Liver (tissue), 10 donors: ENCODE measurements at places on chromosomes 13 and 19.

DNA sequence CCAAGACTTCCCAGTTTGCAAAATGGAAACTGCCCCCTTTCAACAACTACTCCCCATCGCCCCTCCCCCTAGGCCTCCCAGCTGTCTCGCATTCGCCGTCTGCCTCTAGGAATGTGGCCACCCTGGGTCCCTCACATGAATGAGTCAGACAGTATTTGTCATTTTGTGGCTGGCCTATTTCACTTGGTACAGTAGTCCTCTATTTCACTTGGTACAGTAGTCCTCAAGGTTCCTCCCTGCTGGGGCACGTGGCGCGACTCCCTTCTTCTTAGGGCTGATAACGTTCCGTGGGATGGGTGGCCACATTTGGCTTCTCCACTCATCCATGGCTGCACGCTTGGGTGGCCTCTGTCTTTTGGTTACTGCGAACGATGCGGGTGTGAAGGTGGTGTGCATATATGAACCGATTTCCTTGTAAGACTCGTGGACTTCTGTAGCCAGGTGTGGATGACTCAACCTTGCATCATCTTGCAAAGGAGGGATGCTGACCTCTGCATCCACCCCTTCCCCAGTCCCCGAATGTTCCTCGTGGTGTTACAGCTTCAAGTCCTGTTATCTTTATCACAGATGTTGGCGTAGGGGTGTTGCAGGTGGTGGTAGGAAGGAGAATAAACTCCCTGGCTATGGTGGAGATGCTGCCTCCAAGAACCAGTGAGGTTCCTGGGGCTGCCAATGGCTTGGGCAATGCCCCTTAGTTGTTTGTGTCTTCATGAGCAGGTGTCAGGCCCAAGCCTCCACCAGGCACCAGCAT is 112.1 kb upstream of the SOX1 start:
- DNase-seq, result no peak

- DNase-seq, result no peak
Measured at GRCh38 chr13:93472296-93472695, 245.7 kb downstream of the GPC6 start.

DNA sequence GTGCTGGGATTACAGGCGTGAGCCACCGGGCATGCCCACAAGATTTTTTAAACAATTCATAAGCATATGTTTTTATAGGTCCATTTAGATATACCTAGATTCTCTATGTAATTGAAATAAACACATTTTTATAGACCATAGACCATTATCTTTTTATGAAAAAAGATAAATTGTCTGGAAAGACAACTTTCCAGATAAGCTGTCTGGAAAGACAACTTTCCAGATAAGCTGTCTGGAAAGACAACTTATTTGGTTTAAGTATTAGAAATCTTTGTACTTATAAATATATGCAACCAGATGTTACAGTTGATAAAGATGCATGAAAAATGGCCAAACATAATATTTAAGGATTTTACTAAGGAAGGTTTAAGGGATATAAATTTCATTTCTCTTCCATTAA is 538.5 kb downstream of the GPC6 start:
- DNase-seq, result no peak

GRCh38 chr13:71514900-71515743 is 351.9 kb downstream of the DACH1 start:
- DNase-seq, result no peak

- peak; percentile 63 for DNase-seq
Measured at GRCh38 chr19:41298348-41298964, 11.5 kb upstream of the CCDC97 start.

GRCh38 chr13:105050686-105051085 is 1484.8 kb downstream of the EFNB2 start:
- DNase-seq, result no peak

DNA sequence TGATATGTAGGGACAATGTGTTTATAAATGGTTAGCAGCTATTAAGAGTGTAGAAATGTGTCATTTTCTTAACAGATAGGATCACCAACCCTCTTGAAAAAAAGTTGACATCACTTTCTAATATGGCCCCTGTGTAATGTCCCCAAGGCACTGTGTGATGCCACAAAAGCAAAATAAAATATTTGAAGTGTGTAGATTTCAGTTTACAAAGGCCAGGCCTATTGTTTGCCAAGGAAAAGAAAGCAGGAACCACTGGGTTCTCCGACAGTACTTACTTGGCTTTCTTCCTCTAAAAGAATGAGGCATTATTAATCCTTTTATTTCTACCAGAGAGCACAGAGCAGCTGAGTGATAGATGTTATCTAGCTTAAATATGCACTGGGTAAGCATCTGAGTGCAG is 10.5 kb upstream of the GJA3 start:
- no peak for DNase-seq

DNA sequence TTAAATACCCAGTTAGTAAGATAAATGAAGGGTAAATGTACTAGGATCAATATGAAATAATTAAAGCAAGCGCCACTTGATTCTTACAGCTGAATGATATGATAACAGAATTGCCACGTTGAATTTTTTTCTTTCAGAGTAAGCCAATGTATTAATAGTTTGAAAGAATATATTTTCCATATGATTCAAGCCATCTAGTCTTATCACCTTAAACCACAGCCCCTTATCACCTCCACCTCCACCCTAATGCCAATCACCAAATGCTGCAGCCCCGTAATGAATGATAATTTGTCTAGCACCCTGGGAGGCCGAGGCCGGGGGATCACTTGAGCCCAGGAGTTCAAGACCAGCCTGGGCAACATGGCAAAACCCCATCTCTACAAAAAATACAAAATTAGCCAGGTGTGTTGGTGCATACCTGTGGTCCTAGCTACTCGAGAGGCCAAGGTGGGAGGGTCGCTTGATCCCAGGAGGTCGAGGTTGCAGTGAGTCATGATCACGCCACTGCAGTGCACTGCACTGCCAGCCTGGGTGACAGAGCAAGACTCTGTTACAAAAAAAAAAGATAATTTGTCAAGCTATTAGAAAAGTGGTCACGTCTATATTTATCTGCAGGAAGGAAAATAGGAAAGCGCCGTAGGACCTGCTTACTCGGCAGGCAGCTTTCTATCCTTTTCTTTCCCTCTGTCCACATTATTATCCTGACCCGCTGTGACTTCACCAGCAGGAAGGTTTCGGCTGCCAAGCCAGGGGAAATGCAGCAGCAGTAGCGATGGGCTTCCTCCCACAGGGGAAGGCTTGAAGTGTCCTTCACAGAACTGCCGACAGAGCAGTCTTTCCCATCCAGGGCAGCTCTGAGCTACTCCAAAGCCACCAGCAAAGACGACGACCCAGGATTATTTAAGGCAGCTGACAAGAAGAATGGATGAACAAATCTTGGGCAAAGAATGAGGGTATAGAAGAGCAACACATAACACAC is 19.7 kb upstream of the CLN5 start:
- no peak for DNase-seq

DNA sequence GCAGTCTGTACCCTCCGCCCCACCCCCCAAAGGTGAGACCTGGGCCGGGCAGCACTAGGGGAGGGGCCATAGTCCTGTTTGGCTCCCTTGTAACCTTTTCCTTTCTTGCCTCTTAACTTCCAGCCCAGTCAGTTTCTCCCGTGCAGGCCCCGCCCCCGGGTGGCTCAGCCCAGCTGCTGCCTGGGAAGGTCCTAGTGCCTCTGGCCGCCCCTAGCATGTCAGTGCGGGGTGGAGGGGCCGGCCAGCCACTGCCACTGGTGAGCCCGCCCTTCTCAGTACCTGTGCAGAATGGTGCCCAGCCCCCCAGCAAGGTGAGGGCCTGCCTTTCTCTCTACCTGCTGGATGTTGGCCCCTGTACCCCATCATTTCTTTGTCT is 10.5 kb upstream of the PRR19 start:
- DNase-seq, result no peak

DNA sequence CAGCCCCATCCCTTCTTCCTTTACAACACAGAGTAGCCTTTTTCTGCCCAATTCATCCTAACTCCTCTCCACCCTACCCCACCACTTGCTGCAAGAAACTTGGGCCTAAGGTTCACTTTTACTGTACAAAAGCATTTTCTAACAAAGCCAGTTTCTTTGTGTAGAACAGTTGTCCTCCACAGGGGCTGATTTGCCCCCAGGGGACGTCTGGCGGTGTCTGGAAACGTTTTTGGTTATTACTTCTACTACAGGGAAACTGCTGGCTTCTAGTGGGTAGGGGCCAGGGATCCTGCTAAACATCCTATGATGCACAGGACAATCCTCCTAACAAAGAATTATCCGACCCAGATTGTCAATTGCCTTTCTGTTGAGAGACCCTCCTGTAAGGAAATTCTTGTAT is 7.3 kb upstream of the LMO7 start:
- no peak for DNase-seq

DNA sequence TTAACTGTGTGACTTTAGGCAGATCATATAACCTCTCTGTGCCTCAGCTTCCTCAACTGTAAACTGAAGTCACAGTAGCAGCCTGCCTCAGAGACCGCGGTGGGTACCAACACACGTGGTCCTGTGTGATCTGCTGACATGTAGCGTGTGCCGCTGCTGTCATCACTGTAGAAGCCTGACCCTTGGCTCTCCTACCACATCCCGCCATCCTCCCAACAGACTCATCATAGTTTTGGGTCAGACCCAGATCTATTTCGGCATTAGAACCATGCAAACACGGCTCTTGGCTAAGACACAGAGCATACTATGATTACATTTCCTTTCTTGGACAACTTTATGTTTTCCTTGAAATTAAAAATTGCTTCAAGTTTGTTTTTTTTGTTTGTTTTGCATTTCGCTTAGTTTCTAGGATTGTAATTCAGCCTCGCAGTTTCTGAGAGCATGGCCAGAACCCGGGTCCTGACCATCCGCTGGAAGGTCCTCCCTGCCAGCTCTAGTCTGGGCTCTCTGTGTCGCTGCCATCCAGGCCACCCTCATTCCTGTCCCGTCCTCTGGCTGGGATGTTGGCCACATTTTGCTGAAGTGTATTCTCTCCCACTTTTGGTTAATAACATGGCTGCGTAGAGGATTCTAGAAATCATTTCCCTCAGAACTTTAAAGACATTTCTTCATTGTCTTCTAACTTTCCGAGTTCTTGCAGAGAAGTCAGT is 53.0 kb downstream of the GGACT start:
- no peak for DNase-seq

- no peak for DNase-seq
Measured at GRCh38 chr19:18473003-18473705, 35.2 kb upstream of the ISYNA1 start.
